Activated CD8-positive, alpha-beta T cell treated with anti-CD3 and anti-CD28 coated beads, Interleukin-2, amount 10 ng/mL, durations not matched to agents 7 days and 5 days (primary cell): ENCODE measurements at places on chromosomes 2 and 18. TPM values are rescaled to one million over a fixed set of nuclear protein-coding genes. Genes with fewer than 3 reads are reported as not detected.

HOXD3 gene
- total RNA-seq: not detected

STAT4 gene
- 157 TPM for total RNA-seq

CCDC148 gene
- total RNA-seq: 0.16 TPM

KYNU gene
- not detected for total RNA-seq

CCBE1 gene
- total RNA-seq: not detected

ACOXL gene
- total RNA-seq: not detected

TMEM247 gene
- total RNA-seq: not detected

AMER3 gene
- total RNA-seq: not detected

NEUROD1 gene
- total RNA-seq: not detected

OSBPL1A gene
- 0.99 TPM for total RNA-seq

TEKT4 gene
- not detected for total RNA-seq

MBD2 gene
- 122 TPM for total RNA-seq

HIBCH gene
- total RNA-seq: 13.5 TPM

FMNL2 gene
- 0.05 TPM for total RNA-seq

MOCOS gene
- total RNA-seq: 0.47 TPM

GPATCH11 gene
- 11.8 TPM for total RNA-seq

GAL3ST2 gene
- 0.34 TPM for total RNA-seq

MZT2B gene
- 458 TPM for total RNA-seq

DNA sequence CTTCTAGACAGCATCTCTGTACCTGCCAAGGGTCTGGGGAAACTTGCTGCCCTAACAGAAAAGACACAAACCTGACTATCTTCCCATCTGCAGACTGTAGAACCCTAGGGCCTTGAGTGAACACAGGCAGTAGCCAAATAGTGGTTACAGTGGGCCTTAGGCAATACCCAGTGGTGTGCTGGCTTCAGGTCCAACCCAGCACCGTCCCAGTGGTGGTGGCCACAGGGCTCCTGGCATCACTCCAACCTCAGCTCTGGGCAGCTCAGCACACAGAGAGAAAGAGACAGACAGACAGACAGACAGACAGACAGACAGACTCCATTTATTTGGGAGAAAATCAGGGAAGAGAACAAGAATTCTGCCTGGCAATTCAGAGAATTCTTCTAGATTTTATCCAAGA lies 29.3 kb upstream of the UPP2 start:
- DNase-seq: no peak

DNA sequence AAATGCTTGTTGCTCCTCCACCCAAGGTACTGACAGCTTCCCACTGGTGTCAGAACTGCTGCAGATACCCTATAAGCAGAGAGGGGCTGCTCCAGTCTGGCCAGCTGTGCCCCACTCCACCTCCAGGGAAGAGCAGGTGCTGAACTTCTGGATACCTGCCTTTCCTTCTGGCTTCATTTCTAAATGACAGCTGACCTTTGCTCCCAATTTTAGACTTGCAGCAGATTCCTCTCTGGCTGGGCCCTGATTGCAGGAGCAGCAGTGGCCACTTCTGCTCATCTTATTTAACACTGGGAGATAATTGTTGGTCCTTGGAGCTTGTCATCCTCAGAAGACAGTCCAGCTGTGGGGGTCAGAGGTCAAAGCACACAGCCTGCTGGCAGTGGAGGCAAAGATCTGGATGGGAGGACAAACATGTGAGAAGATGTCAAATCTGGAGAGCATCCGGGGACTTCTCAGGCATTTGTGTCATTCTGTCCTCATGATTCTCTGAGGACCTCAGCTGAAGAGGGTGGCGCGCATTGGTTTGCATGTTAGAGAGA lies 38.9 kb downstream of the SETBP1 start:
- DNase-seq: no peak

DNA sequence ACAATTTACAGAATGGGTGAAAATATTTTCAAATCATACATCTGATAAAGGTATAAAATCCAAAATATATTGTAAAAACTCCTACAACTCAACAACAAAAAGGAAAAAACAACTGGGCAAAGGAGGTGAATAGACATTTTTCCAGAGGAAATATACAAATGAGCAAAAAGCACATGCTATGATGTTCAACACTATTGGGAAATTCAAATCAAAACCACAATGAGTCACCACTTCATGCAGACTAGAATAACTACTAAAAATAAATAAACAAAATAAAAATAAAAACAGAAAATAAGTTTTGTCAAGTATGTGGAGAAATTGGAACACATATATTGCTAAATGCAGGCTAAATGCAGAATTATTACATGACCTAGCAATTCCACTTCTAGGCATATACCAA lies 120.9 kb downstream of the FSIP2 start:
- DNase-seq: no peak

- DNase-seq: no peak
Measured at GRCh38 chr2:166665991-166666940, 172.2 kb upstream of the SCN7A start.

- no peak for DNase-seq
Measured at GRCh38 chr2:133608291-133608690, 40.0 kb upstream of the NCKAP5 start.

DNA sequence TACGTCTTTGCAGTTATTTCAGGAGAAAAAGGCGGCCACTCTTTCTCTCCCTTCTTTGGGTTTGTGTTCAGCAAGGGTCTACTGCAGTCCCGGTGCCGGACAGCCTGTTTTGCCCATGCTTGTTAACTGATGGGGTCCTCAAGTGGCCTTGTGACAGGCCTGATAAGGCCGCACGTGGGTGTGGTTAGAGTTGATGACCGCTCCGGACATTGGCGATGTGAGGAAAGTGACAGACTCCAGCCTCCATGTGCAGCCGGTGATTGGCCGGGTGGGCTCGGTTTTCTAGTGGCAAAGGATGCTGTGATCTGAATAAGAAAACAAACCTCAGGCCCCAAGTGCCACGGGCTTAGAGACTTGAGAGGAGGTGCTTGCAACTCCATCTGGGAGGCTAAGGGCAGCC lies 15.6 kb downstream of the HPCAL1 start:
- DNase-seq: no peak

DNA sequence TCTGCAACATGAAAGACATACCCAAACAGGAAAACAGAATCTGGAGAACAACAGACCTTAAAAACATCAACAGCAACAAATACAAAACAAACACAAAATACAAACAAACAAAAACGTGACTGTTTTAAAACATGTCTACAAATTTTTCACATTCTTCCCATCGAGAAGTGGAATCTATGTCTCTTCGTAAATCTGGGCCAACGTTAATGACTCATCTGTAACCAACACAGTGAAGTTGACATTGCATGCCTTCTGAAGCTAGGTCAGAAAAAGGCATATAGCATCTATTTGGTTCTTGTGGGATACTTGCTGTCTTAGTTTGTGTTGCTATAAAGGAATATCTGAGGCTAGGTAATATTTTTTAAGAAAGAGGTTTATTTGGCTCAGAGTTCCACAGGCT lies 269.0 kb upstream of the FBXO11 start:
- DNase-seq: no peak

DNA sequence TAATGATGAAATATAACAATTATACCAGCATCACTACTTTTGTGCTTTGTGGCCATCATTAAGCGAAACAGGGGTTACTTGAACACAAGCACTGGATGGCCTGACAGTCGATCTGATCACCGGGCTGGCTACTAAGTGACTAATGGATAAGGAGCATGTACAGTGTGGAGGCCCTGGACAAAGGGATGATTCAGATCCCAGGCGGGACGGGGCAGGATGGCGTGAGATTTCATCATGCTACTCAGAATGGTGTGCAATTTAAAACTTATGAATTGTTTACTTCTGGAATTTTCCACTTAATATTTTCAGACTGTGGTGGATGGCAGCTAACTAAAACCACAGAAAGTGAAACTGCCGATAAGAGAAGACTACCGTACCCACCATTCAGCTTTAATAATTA lies 7.0 kb upstream of the CLIP4 start:
- DNase-seq: no peak

- no peak for DNase-seq
Measured at GRCh38 chr2:20599861-20600461, 50.9 kb downstream of the HS1BP3 start.

- no peak for DNase-seq
Measured at GRCh38 chr2:22904126-22904684, 480.8 kb upstream of the KLHL29 start.

- no peak for DNase-seq
Measured at GRCh38 chr2:3435445-3435844, 56.0 kb downstream of the TRAPPC12 start.

GRCh38 chr18:72161691-72162090 lies 382.5 kb downstream of the CBLN2 start:
- DNase-seq: no peak

DNA sequence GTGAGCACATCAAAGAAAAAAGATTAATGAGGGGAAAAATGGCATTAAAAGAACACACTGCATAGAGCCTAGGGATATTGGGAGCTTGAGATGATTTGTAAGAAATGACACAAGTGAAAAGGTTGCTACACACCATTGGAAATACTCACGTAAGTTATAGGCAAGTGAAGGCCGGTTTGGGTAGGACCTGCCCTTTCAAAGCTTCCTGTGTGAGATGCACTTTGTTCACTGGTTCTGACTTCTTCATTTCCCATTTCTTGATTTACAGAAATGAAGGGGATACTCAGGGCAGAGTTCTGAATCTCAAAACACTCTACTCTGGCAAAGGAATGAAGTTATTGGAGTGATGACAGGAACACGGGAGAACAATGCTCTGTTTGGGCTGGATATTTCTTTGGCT lies at the start of gene IL18RAP:
TSS of gene IL18RAP (plus strand) at position 251 of the 400 bp plus-strand sequence. CDS start at position 369, 118 bp downstream.
- no peak for DNase-seq

DNA sequence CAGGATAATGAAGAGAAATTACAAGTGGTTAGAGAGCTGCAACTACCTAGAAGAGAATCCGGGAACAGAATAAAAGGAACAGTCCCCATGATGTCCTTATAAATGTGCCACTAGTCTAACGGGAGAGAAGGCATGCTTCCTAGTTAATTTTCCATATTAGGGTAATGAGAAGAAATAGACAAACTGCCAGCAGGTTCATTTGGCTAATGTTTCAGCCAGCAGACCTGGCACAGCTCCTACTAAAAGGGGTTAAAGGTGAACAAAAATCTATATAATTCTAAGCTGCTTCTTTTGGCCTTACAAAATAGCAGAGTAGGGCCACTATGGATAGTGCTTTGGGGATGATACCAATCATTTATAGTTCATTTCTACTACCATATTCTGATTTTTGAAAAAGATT lies 845.3 kb upstream of the GCFC2 start:
- DNase-seq: no peak

- DNase-seq: no peak
Measured at GRCh38 chr18:75208836-75209128, 157 bp downstream of the PTGR3 start.

- no peak for DNase-seq
Measured at GRCh38 chr18:69585696-69586095, 185.0 kb downstream of the DOK6 start.

DNA sequence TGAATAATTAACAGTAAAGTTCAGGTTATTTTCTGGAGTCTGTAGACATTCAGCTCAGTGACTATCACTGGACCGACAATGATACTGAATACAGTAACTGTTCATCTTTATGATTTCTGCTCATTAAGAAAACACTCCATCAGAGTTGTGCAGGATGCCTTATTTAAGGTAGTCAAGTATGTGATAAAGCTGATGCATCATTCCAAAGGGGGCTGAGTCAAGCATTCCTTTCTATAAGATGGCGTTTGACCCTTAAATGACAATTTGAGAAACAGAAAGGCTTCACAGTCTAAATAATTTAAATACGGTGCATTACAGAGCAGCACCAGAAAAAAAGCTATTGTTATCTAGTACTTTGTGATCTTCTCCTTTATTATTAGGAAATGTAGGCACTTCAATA lies 131.1 kb downstream of the CDH2 start:
- DNase-seq: no peak

- no peak for DNase-seq
Measured at GRCh38 chr18:69402533-69402989, 1.9 kb downstream of the DOK6 start.

DNA sequence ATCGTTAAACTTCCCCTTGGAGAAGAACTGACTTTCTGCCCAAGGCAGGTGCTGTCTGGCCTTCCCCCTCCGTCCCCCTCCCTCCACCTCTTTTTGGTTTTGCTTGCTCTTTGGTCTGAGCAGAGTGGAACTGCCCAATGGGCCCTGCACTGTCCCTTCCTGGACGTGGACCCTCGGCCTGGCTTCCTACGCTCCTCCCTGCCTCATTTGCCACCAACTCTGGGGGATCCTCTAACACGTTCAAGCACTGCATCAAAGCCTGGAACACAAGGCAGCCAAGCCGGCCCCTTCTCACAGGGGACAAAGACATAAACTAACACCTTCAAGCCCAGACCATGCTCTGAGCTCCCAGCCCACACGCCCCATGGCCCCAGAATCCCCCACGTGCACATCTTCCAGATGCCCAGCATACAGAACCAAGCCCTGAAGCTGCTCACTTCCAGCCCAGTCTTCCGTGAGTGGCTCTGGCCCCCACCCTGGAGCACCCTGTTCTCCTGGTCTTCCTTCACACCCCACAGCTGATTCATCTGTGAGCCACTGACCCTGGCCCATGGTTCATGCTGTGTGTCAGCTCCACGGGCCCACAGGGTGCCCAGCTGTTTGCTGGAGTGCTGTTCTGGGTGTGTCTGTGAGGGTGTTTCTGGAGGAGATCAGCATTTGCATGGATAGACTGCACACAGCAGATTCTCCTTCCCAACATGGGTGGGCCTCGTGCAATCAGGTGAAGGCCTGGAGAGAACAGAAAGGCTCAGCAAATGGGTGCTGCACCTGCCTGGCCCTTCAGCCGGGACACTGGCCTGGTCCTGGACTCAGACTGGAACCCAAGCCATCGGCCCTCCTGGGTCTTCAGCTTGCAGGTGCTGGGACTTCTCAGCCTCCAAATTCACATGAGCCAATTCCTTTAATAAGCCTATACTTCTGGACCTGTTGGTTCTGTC lies 247.1 kb upstream of the SALL3 start:
- DNase-seq: no peak
